ENCODE measurements at places on chromosomes 16 and 17.
A peak's percentile ranks its signal among the peaks of the same experiment; 100 is the strongest.

- DNase-seq = no peak
Measured at GRCh38 chr17:82429824-82430223, 11.4 kb upstream of the OGFOD3 start.

DNA sequence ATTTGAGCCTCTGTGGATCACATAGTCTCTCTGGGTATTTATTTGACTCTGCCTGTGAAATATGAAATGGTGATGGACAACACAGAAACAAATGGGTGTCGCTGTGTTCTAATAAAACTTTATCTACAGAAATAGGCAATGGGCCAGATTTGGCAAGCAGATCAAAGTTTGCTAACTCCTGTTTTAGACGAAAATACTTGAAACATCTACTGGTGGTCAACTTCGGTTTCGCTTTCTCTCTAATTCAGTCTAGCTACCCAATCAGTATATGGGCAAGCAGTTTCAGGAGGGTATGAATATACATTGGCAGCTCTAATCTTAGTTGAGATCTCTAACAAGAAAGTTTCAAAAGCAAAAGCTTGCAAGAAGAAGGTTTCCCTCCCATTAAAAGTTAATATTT, 60.1 kb upstream of the DYNLRB2 start:
- no peak for DNase-seq

DNA sequence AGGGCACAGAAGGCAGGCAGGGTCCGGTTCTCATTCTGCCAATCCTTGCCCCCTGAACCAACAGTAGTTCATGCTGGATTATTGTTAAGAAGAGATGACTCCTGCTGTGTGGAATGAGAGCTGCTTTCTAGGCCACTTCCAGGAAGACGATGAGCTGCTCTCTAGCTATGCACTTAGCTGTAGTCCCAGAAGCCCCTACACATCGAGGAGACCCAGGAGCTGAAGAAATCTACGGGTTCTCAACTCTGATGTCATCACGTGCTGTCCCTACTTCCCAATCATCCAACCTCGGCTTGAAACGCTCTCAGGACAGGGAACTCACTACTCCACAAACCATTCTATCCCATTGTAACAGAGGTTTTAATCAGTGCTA, 29.0 kb upstream of the EMP2 start:
- DNase-seq = peak; percentile 81

GRCh38 chr16:79062821-79063220, 537.7 kb downstream of the MAF start:
- DNase-seq = no peak

DNA sequence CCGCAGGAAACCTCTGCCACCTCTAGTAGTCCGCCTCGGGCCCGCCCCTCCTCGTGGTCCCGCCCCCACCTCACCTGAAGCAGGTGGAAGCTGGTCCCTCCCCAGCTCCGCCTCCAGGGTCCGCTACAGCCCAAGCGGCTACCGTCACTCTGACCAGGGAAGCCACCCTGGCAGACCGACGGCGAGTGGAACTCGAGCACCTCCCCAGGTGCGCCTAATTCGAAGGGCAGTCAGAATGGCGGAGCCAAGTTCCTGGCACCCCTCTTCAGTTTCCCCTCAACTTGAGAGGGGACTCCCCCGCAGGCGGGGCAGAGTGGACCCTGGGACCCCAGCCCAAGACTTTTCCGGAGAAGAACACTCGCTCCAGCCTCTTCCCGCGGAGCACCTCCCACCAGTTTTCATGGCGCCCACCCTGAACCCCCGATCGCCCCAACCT, 507 bp downstream of the FHOD1 start:
- DNase-seq = no peak

- no peak for DNase-seq
Measured at GRCh38 chr16:11756248-11756647, 13.6 kb upstream of the TXNDC11 start.

- no peak for DNase-seq
Measured at GRCh38 chr16:81278526-81278925, 36.2 kb upstream of the GAN start.

DNA sequence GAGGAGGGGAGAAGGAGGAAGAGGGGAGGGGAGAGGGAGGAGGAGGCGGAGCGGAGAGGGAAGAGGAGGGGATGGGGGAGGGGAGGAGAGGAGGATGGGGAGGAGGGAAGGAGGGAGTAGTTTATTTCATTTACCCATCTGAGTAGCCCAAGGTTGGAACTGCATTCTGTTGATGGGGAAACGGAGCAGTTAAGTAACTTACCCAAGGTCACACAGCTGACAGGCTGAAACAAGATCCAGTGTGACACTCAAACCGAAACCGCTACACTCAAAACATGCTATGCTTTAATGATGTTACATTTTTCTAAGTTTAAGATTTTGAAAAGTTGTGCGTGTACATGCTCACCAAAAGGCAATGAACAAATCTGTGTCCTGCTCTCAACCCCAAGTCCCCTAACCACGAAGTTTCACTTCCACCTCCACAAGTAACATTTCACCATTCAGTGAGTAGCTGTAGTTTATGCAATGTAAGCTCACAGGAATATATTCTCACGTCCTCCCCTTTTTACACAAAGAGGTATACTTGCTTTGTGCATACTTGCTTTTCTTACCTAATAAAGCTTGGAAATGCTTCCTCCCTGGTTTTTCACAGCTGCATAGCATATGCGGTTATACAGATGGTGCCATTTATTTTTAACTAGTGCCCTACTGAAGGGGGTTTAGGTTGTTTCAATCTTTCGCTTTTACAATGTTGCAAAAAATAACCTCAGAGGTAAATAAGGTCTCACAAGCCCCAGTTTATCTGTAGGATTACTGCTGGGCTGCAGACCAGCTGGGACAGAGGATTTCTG, 275.3 kb downstream of the PARN start:
- DNase-seq = peak; percentile 35

DNA sequence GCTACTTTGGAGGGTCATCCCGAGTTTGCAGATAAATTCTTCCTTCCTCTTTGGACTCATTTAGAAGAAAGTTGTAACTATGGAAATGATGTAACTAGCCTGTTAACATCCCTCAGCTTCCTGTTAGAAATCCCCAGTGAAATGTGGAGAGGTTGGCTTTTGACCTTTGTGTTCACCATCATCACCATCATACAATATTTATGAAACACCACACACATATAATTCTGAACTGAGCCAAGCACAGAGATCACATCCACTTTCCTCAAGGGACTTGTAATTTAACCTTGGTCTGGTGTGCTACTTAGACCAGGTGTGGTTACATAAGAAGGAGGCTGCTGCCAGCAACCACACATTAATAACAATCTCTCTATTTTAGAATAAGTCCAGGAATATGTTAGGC, 2.5 kb downstream of the CAPNS2 start:
- peak; percentile 31 for DNase-seq

GRCh38 chr17:27494192-27495091, 38.2 kb downstream of the KSR1 start:
- DNase-seq = no peak

GRCh38 chr16:61057635-61058034, 978.6 kb downstream of the CDH8 start:
- DNase-seq = no peak

DNA sequence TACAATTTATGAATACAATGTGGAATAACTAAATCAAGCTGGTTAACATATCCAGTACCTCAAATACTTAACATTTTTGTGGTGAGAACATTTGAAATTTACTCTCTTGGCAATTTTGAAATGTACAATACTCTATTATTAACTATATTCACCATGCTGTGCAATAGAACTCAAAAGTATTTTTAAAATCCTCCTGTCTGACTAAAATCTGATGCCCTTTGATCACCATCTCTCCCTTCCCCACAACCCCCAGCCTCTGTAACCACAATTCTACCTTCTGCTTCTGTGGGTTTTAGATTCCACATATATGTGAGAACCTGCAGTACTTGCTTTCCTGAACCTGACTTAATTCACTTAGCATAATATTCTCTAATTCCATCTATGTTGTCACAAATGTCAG, 71.6 kb upstream of the ALOX12 start:
- DNase-seq = peak; percentile 25

DNA sequence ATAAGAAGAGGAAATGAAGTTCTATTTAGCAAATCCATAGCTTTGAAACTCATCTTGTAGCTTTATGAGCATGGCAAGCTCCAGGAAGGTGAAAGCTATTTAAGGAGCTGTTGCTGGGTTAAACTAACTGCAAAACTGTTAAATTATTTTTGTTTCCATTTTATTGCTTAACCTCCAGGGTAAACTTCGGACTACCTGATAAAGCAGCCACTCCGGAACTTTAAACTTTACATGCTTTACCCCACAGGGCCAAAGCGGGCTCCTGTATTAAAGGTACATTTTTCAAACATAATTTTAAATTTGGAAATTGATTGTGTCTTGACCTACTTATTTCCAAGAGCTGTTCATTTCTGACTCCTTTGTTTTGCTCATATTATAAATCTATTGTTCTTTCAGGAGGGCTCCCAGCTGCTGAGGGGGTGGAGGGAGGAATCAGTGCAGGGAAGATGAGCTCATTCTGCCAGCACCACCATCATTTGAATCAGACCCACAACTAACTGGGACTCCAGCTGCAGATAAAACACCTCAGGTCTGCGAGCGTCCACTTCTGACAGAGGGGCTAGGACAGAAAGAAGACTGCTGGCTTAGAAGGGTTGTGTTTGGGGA, 157.9 kb downstream of the IRX3 start:
- DNase-seq = no peak

DNA sequence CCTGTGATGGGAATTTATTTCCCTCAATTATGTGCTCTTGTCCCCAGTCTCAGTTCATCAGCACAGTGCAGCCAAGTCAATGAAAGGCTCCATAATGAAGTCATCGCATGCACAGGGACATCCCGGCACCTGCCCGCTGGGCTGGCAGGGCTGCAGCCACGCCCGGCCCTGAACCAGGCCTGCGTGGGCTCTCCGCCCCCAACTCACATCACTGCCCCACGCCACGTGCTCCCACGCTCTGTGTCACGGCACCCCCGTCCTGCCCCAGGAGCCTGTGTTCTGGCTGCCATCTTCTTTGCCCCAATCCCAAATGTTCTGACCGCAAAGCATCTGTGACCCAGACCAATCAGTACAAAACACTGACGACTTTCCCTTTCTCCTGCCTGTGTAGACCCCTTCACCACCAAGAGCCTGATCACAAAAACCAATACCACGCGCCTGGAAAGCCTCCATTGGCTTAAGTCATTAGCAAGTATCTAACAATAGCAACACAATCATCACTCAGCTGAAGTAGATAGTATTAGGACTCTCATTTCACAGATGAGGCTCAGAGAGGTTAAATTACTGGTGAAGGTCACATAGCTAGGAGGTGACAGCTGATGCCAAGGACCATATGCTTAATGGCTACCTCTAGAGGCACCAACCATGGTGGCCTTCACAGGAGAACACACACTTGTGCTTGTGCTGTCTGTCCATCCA, 202.5 kb downstream of the ZFHX3 start:
- no peak for DNase-seq

DNA sequence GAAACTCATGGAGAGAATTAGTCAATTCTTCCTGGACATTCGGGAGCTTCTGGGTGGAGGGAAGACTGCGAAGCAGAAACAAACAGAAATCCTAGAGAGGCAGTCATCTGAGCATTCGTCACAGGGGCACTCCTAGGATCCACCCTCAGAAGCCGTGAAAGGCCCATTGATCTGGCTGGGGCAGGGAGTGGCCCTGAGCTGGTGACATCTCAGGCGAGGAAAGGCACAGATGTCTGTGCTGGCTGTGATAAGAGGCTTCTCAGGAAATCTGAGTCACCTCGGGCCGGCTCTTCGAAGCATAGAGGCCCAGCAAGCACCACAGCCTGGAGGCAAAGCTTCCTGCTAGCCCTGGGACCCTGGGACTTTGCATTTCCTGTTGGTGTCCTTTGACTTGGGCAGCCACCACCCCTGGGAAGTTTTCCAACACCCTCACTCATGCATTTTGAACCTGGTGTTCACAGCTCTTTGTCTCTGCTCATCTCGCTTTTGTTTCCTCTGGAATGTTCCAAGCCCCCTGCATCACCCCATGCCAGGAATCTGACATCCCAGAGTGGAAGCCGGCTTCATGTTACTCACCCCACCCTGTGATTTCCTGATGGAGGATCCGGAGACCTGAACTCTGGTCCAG, 23.3 kb upstream of the CDRT4 start:
- DNase-seq = peak; percentile 59

DNA sequence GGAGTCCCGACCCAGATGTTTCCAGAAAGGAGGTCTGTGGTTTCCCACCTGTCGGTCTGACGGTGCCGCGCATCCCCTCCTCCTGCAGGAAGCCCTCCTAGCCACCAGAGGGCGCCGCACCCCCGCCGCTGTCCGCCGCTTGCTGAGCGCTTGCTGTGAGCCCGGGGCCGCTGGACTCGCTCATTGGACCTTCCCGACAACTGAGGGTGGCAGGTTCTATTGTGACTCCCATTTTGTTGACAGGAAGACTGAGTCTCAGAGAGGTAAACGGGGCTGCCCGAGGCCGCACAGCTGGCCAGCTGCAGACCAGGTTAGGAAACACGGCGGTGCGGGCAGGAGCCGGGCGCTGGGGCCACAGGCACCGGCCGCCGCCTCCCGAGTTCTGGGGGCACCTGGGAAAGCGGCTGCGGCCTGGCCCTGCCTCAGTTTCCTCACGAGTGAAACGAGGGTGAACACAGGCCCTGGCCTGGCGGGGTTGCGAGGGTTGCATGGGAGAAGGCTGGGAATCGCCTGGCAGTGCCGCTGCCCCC, 191.1 kb upstream of the CIBAR2 start:
- DNase-seq = peak; percentile 55

DNA sequence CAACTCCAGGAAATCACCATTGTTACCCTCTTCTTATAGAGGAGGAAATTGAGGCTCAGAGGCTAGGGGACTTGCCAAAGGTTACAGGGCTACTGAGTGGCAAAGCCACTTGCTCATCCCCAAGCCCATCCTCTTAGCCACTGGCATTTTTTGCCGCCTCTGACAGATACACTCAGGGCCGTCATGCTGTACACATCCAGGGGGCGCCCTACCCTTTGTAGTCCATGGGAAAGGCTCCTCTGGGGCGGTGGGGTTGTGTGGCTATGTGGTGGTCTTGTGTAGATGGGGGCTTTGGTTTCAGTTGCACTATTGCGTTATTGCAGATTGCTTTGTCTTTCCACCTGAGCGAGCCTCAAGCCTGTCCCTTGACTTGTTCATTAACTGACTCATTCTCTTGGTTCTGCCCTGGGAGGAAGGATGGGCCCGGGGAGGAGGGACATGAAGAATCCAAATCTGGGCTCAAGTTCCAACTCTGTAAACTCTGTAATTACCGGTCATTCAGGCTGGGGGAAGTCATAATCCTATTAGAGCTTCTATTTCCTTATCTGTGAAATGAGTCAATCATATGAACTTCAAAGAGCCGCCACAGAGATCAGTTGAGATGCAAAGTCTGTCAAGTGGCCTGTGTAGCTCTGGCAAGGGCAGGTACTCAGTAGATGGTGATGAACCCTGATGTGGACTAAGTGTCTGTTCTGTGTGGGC, 2.8 kb downstream of the NOS2 start:
- no peak for DNase-seq

GRCh38 chr17:57284583-57284982, 28.3 kb downstream of the MSI2 start:
- DNase-seq = no peak

- no peak for DNase-seq
Measured at GRCh38 chr16:57503366-57503765, 17.1 kb upstream of the DOK4 start.

DNA sequence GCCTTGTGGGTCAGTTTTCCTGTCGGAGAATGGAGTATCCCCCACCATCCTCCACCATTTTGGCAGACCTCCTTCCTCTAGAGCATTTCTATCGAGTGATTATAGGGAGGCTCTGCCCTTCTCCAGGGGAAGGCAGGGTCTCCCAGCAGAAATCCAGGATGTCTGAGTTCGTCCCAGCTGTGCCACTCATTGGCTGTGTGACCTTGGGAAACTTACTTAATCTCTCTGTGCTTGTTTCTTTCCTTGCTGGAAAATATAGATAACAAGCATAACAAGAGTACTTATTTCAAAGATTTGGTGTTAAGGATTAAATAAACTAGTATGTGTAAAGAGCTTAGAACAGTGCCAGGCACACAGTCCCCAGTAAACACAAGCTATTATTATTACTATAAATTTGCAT, 14.8 kb downstream of the ATP2A3 start:
- no peak for DNase-seq
